Nephron progenitor cell (in vitro differentiated cells): ENCODE measurements at places on chromosomes 12 and 14.

DNA sequence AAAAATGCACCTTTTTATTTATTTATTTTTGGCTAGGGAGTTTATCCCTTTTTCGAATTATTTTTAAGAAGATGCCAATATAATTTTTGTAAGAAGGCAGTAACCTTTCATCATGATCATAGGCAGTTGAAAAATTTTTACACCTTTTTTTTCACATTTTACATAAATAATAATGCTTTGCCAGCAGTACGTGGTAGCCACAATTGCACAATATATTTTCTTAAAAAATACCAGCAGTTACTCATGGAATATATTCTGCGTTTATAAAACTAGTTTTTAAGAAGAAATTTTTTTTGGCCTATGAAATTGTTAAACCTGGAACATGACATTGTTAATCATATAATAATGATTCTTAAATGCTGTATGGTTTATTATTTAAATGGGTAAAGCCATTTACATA is 14.9 kb upstream of the SNAPC1 start:
- no peak for DNase-seq

DNA sequence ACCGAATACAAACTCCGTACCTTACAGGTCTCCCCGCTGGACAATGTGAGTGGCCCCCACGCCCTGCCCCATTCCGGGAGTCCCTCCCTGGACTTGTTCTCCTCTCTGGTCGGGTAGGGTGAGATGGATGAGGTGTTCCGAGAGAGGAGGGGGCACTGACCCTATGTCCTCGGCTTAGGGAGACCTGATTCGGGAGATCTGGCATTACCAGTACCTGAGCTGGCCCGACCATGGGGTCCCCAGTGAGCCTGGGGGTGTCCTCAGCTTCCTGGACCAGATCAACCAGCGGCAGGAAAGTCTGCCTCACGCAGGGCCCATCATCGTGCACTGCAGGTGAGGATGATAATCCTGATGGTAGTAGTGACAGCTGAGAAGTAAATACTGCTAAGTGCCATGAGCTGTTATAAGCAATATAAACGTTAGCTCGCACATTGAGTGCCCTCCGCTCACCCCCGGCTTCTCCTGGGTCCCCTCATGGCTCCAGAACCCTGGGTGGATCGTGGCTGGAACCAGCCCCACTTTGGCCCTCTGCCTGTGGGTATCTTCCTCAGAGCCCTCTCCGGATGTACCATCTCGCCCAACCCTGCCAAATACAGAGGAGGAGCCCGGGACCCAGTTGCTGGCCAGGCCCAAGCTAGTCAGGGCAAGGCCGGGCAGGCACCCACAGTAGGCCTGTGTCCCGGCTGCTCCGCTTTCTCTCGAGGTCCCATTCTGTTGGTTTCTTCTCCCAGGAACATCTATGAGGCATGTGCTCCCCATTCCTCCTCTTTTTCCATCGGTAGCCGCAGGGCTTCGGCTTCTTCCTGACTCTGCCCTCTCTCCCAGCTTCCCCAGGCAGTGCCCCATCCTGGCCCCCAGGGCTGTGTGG is 6.8 kb downstream of the PTPN6 start:
- DNase-seq = no peak

GRCh38 chr12:66319266-66319954 is 17.1 kb downstream of the HELB start:
- no peak for DNase-seq

DNA sequence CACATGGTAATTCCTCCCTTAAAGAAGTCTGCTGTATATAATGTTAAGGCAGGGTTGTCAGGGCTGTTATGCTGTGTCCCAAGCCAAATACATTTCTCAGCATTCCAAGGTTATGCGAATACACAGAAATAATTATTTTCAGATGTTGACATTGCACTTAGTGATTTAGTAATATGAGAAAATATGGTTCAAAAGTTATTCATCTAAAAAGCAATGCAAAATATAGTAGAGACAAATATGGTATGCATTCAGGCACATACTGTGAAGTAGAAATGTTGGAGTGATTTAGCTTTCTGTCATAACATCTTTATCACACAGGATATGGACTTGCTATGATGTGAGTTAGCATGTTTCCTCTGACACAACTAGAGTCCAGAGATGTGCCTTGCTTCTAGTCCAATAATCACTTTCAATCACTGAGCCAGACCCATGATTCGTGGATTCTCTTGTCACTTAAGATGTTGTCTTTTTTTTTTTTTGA is 70.0 kb downstream of the PDE3A start:
- DNase-seq = no peak

GRCh38 chr12:128807161-128807724 is 16.5 kb downstream of the SLC15A4 start:
- no peak for DNase-seq

- DNase-seq = no peak
These were observed 561.0 kb upstream of the TBX3 start for GRCh38 chr12:115245020-115245419.

DNA sequence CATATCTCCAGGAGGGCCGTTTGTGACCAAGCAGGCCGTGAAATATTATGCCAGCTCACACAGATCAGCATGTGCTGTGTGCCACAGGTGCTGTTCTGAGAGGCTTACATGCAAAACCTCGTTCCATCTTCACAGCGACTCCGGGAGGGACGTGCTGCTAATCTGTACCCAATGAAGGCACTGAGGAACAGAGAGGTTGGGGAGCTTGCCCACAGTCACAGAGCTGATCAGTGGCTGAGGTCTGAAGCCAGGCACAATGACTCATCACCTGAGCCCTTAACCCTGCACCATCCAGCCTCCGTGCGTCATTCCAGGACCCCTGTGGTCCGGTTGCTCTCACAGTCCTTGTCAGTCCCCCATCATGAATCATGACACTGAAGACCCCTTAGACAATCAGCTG is 66.7 kb downstream of the SLC6A12 start:
- no peak for DNase-seq
